Left ventricle myocardium inferior (tissue), 1 donor: ENCODE measurements at places on chromosomes 3 and 15. TPM values are rescaled to one million over a fixed set of nuclear protein-coding genes. Genes with fewer than 3 reads are reported as not detected.

GRCh38 chr3:72082776-72083462, 298.0 kb upstream of the PROK2 start:
- no peak for DNase-seq

The ITPKA gene
- total RNA-seq, result 1.9 TPM

DNA sequence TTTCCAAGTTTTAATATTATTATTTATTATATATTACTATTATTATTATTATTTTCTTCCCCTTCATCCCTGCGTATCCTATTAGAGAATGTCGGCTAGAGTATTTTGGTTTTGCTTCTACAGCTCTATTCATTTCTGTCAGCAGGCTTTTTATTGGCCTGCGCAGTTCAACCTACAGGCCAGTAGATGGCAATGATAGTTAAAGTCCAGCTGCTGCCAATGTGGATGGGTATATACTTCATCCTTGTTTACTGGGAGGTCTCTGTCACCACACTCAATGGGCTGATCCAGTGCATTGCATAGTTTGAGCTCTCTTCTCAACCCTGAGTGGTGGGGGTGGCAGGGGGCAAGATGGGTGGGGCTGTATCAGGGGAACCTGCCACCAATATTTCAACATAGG, 799.8 kb downstream of the NSUN3 start:
- DNase-seq, result no peak

DNA sequence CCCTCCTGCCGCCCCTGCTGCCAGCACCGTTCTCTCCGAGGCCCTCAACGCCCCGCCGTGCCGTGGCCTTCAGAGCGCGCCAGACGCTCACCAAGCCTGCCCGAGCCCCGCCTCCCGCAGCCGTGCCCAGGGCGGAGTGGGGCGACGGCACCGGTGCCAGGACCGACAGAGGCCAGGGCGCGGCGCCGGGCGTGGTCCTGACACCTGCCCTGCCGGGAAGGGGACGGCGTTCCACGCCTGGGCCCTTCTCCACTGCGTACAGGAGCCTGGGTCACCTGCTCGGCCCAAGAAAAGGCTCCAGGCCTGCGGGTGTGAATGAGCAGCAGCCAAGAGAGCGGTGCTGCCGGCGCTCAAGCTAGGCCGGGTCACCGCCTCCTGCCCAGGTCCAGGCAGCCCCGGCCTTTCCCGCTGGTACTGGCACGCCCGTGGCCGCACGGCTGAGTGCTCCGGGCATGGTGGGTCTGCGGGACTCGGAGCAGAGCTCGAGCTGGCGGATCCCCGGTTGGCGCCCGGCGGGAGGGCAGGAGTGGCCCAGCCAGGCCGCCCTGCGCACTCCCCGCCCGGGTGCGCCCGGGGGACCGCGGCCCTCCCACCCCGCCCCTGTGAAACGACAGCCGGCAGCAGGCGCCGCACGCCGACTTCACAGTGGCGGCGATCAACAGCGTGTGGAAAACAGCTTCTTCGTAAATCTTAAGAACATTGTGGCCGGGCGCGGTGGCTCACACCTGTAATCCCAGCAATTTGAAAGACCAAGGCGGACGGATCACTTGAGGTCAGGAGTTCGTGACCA, 4.2 kb downstream of the OCA2 start:
- no peak for DNase-seq

DNA sequence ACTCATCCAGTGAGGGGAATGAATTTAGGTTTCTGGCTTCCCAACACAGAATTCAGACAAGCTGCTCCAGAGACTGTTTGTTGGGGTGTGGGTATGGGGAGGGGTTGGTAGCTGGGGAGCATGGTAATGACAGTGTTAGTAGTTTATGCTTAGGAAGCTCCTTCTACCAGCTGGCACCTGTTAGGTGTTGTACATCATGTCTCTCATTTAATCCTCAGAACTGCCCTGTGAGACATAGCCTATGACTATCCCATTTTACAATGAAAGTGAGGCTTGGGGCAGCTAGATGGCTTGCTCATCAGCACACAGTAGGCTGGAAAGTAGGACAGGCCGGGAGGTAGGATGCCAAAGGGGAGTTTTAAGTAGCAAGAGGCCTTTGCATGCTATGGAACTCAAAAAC, 2.5 kb downstream of the EIF4E3 start:
- DNase-seq, result no peak

DNA sequence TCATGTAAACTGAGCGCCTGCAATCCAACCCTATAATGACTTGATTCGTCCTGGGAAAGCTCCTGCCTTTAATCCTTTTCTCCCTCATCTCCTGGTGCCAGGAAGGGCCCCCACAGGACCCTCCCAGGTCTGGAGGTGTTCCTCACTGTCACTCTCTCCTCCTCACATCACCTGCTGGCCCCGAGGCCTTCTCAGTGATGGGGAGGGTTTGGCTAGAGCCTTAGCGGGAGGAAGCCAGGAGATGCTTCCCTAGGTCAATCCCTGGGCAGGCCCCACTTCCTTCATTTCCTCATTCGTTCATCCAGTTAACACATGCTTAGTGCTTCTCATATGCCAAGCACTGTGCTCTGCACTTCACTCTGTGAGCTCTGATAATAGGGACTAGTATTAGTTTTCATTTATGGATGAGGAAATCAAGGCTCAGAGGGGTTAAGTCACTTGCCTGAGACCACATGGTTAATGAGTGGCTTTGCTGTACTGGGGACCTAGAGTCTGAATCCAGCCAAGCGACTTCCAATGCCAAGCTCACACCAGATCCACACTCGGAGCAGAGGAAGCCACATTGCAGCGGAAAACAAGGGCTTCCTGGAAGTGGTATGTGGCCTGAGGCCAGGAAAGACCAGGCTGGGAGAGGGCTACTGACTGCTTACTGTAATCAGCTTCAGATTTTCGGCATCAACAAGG, 50.3 kb upstream of the CHRNB4 start:
- no peak for DNase-seq

DNA sequence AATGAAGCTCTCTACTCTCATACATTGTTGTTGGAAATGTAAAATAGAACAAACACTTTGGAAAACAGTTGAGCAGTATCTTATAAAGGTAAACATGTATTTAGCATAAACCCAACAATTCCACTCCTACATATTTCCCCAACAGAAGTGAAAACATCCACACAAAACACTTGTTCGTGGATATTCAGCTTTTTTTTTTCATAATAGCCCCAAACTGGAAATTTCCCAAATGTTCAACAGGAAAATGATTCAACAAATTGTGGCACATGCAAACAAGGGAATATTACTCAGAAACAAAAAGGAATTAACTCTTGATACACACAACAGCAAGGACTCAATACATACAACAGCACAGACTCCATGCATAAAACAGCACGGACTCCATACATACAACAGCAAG, 28.5 kb downstream of the RFTN1 start:
- DNase-seq, result no peak

DNA sequence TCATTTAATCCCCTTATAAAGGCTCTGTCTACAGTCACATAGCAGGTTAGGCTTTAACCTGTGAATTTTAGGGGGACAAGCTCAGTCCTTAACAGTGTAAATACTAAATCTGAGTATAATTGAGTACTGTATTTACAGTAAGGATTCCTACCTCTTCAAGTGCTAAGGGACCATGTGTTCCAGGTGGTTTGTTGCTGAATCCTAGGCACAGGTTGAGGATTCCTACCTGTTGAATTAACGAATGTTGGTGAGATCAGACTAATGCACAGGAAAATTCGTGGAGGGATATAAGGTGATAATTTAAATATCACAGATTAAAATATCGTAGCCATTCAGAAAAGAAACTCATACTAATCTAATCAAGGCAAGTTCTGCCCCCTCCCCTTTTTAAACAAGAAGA, 24.9 kb downstream of the CDV3 start:
- DNase-seq, result no peak

DNA sequence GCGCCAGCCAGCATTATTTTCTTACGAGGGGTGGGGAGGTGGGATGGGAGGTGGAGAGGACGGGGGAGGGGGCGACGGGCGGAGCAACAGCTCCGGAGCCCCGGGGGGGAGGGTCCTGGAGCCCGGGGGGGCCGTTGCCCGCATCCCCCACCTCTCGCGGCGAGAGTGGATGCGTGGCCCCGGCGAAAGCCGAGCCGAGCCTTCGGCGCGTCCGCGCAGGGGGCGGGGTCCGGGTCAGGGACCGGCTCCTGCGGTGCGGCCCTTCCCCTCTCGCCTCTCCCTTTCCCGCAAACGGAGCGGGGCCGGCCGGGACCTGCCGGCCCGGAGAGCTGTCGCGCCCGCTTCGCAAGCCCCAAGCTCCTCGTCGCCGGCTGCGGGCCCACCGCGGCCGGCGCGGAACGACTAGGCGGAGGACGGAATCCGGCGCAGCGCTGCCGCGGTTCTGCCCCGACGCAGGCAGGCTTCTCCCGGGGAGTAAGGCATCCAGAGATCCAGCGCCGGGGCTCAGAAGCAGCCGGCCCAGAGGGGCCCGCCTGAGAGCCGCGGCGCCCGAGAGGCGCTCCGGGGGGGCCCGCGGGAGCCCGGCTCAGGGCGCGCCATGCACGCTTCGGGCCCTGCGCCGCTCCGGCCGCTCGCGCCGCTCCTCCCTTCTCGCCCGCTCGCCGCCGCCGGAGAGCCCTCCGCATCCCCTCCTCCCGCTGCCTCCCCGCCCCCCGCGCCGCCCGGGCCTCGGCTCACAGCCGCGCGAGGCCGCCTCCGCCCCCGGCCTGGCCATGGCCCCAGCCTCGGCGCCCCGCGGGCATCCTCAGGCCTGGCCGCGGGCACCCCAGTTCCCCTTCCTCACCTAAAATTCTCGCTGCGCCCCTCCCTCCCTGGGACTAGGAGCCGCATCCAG, 459 bp upstream of the ADCY5 start:
- DNase-seq, result peak; percentile 61

DNA sequence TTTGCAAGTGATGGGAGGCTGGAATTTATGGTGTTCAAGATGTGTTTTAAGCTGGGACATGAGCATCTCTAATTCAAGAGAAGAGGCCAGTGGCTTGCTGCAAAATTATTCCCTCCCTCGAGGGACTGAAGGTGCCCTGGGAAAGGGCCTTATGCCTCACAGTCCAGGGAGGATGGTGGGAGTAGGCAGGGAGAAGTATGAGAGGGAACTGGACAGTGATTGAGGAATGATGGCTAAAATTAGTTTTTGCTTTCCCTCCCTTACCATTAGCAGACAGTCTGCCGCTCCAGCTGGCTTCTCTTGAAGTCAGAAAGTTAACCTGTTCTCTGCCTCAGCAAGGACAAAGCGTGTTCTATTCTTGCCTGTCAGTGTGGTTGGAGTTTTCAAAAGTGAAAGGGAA, 139.8 kb upstream of the SEMA6D start:
- no peak for DNase-seq

The CCR1 gene
- total RNA-seq, result 2.0 TPM

- no peak for DNase-seq
Measured at GRCh38 chr3:12598890-12599289, 42.0 kb downstream of the MKRN2 start.

GRCh38 chr3:8647137-8647985, 2.8 kb upstream of the SSUH2 start:
- DNase-seq, result no peak
